Natural killer cell (primary cell): ENCODE measurements at places on chromosomes 1 and 21. TPM values are rescaled to one million over a fixed set of nuclear protein-coding genes. Genes with fewer than 3 reads are reported as not detected.

DNA sequence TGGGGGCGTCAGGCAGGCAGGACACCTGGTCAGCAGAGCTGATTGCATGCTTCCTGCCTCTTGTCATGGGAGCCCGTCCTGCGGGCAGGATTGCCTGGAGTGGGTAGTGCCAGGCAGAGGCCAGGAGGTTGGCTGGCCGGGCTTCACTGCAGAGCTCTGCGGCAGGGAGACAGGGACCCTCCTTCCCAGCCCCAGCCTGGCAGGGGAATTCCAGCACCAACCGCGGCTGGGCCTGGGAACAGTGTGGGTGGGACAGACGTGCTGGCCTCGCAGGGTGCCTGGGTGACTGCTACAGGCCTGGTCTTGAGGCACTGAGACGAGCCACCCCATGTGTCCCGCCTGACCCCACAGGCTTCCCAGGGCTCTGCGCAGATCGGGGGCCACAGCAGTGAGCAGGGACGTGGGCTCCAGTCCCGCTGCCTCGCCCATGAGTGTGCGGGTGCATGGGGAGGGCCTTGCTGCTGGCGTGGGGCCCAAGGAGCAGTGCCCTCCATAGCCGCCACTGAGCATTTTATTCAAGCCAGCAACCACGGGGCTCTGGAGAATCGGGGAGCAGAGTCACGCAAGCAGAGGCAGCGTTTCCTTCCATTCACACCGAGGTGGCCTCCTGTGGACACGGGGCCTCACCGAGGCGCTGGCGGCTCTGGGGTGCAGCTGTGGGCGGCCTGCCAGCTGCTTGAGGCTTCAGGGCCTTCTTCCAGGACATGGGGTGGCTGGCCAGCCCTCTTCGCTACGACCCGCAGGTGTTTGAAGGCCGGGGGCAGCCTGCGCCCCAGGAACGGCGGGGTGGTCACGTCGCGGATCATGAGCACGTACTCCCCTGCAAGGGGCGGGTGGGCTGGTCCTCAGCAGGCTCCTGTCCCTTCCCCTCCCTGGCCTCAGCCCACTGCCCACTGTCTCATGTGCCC, 70.3 kb downstream of the MORN1 start:
- DNase-seq, result no peak

DMBX1 gene
- not detected for total RNA-seq

SPRR5 gene
- total RNA-seq, result not detected

DNA sequence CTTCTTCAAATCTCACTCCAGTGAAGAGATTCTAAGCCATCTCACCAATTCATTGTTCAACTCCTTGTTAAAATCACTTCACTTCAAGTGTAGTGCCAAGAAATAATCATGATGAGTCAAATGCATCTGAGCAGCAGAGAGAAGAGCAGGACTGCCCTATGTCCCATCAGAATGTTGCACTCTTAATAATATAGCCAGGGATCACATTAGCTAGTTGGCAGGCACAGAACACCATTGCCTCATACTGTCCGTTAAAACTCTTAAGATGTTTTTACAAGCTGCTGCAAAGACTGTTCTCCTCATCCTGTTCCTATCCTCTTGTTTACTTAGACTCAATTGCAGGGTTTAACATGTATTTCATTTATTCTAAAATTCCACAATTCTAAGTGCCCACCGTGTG, 432.9 kb downstream of the PLPP3 start:
- no peak for DNase-seq

DNA sequence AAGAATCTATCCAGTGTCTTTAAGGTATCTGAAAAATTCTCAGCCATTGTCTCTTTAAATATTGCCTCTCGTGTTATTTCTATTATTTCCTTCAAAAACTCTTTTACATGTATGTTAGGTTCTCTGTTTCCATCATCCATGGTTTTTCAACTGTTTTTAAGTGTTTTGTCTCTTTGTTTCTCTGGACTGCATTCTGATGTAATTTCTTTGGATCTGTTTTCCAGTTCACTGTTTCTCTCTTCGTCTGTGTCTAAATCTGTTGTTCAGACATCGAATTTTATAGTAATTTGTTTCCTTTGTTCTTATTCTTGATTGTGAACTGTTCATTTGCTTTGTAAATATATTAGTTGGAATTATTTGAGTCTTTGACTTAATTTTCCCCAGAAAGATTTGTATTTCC, 44.1 kb downstream of the POFUT2 start:
- DNase-seq, result no peak

GPR52 gene
- 14.1 TPM for total RNA-seq
